ENCODE measurements at places on chromosomes 4 and X. TPM values are rescaled to one million over a fixed set of nuclear protein-coding genes. Genes with fewer than 3 reads are reported as not detected.

The MND1 gene
- total RNA-seq = 30.0 TPM

The NAP1L2 gene
- not detected for total RNA-seq

The GC gene
- total RNA-seq = not detected

The ENPEP gene
- 6.0 TPM for total RNA-seq

The TBC1D9 gene
- total RNA-seq = 15.1 TPM

The TRO gene
- 6.1 TPM for total RNA-seq

The CYTL1 gene
- 8.1 TPM for total RNA-seq

The AKAP14 gene
- total RNA-seq = not detected

The PCDH18 gene
- total RNA-seq = 1.5 TPM

The RPL9 gene
- 3,128 TPM for total RNA-seq

GRCh38 chr4:123349421-123350190 lies 47.0 kb upstream of the SPRY1 start:
- no peak for DNase-seq

GRCh38 chrX:56233682-56234081 lies 1.5 kb downstream of the KLF8 start:
- DNase-seq = peak; percentile 41

GRCh38 chr4:9971711-9972110 lies 49.6 kb downstream of the SLC2A9 start:
- no peak for DNase-seq

- no peak for DNase-seq
Observed at GRCh38 chr4:112521123-112522023, 5.4 kb upstream of the NEUROG2 start.

- no peak for DNase-seq
Observed at GRCh38 chrX:19392078-19392477, 48.4 kb downstream of the PDHA1 start.

DNA sequence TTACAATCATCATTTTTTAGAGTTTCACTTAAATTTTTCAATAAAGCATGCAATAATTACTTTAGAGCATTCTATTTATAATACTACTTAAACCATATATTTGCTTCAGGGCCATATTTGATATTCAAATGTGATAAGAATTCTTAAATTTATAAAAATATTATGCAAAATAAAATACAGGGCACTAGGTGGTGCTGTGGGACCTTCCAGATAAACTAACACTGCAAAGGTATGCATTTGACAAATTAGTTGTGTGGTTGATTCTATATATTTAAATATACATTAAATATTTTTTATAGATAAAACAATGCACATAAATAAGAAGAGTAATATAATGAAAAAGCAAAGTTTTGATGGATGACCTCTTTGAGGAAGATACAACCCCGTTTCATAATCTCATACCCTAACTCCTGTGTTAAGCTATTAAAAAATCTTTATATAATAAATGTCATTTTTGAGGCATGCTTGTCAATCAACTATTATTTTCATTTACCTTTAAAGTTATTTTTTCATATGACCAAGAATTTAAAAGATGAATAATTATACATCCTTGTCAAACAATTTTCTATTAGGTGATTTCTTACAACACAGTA lies 128.4 kb downstream of the REELD1 start:
- no peak for DNase-seq

DNA sequence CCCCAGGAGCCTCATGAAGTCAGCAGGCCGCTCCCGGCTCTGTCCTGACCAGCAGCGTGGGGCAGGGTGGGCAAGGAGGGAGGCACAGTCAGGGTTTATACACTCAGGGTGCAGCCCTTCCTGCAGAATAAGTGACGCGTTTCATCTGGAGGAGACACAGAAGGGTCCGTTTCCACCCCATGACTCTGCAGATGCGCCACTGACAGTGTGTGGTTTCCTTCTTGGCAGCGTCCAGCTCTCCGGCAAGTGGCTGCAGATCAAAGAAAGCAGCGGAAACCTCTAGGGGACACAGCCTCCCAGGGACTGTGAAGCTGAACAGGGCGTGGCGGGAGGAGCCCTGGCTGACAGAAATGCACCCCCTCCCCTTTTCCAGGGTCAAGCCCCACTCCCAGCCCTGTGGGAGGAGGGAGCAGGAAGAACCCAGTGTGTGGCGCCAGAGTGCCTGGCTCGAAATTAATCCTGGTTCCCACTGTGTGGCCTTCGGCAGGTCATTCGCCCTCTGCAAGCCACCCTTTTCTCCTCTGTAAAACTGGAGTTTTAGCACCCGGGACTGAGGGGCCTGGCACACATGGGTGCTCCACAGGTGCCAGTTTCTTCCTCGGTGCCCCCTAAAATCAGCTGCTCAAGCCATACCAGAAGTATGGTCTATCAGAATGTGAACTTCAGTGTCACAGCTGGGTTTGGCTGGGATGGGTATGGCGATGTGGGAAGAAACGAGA lies 17.3 kb upstream of the TBC1D14 start:
- DNase-seq = no peak

GRCh38 chr4:37763831-37764230 lies 62.7 kb upstream of the PGM2 start:
- DNase-seq = no peak

- peak; percentile 68 for DNase-seq
Observed at GRCh38 chr4:10040049-10040892, 19.0 kb upstream of the SLC2A9 start.

DNA sequence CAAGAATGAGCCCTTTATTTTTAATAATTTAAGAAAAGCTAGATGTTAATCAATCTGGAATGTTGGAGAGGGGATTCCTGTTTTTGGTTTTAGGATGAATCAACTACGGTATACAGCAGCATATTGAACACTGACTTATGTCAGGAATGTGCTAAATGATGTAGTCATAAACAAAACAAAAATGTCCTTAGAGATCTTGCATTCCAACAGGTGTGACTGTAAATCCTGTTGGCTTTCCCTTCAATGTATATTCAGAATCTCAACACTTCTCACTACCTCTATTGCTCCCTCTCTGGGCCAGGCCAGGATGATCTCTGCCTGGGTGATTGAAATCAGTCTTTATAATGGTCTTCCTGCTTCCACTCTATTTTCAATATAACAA lies 37.8 kb upstream of the BDH2 start:
- no peak for DNase-seq

- DNase-seq = no peak
Observed at GRCh38 chr4:2733001-2733843, 22.9 kb downstream of the TNIP2 start.

GRCh38 chr4:85732124-85732523 lies 257.2 kb downstream of the ARHGAP24 start:
- no peak for DNase-seq

DNA sequence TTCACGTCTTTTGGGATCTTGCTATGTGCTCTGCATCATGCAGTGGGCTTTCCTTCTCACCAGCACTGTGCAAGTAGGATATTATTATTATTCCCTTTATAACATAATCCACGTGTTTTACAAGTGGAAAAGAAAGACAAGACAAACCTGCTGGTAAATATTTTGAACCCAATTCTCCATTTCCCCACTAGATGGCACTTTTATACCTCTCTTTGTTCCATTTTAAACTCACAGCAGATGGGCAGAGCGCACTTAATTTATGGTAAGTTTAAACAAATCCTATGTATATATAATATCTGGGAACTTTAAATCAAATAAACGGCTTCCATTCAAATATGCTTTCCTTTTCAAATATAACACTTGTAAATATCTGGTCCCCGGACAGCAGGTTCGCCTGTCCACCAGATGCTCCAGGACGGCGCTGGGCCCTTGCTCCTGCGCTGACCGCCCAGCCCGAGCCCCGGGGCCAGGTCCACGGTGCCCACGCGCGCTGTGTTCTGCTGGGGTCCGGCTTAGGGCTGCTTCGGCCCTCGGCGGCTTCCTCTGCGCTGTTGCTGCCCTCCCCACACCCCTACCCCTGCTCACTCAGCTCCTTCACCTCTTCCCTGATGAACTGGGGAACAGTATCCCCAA lies 31.1 kb downstream of the F11 start:
- DNase-seq = peak; percentile 20

- no peak for DNase-seq
Observed at GRCh38 chr4:109077505-109077904, 225.0 kb downstream of the COL25A1 start.

- no peak for DNase-seq
Observed at GRCh38 chr4:170497112-170497511, 407.4 kb upstream of the AADAT start.

GRCh38 chrX:69028761-69029120 lies 136.5 kb downstream of the PJA1 start:
- no peak for DNase-seq

GRCh38 chrX:21738210-21738949 lies 19.5 kb downstream of the SMPX start:
- DNase-seq = no peak

DNA sequence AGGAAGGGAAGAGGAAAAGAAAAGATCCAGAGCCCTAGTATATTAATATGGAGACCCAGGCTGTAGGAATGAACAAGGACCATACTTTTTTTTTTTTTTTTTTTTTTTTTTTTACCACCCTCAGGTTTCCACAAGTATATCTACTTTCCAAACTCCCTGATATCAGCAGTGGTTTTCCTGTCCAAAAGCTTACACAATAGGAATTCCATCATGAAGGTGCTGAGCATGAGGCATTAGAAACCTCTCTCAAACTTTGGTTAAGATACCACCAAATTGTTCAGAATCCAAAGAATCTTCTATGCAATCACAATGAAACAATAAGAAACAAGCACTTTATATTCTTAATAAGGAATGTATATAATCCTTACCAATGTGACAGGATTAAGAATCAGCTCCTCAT lies 26.5 kb downstream of the RPS6KA3 start:
- DNase-seq = no peak

GRCh38 chr4:19214591-19215186 lies 1037.0 kb upstream of the SLIT2 start:
- no peak for DNase-seq

DNA sequence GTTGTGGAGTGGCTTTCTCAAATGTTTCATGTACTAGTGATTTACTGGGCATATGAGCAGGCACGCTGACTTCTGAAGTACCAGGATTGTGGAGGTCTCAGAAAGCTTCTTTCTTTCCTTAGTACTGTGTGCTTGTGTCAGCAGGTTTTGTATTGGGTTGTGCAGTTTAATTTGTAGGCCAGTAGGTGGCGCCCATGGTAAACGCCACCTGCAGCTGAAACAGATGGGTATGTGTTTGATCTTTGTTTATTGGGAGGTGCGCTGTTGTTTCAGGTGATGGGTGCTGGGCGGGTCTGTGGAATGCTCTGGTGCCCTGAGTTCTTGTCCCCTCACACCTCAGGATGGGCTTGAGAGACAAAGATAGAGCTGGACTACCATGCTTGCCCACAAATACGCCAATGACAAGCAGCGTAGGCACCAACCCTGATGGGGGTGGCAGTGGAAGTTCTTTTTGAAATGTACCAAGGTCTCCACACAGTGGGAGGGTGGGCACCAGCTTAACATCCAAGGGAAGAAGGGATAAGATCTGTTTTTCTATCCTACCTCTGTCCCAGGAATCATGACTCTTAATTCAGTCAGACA lies 141.5 kb downstream of the RPS6KA6 start:
- DNase-seq = no peak

GRCh38 chrX:8629871-8630270 lies 102.1 kb downstream of the ANOS1 start:
- no peak for DNase-seq

GRCh38 chrX:106698693-106699092 lies 27.8 kb upstream of the RNF128 start:
- DNase-seq = no peak

- DNase-seq = no peak
Observed at GRCh38 chrX:120736989-120737388, 107.1 kb upstream of the C1GALT1C1 start.

DNA sequence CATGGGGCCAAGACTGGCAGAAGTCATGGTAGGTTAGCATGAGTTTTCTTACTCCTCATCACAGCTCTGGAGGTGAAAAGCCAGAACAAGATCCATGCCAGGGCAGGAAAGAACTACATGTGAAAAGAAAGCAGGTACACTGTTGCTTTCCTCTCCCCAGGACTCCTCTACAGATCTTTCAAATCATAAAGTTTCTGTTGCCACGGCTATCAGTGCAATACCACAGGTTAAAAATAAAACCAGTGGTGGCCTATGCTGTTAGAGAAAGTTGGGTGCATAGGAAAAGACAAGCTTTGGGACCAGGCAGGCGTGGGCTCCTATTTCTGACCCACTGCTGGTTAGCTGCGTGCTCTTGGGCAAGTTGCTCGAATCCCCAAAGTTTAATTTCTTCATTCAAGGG lies 81.4 kb downstream of the SH3RF1 start:
- DNase-seq = no peak

- no peak for DNase-seq
Observed at GRCh38 chr4:73281396-73281795, 22.8 kb upstream of the ANKRD17 start.

DNA sequence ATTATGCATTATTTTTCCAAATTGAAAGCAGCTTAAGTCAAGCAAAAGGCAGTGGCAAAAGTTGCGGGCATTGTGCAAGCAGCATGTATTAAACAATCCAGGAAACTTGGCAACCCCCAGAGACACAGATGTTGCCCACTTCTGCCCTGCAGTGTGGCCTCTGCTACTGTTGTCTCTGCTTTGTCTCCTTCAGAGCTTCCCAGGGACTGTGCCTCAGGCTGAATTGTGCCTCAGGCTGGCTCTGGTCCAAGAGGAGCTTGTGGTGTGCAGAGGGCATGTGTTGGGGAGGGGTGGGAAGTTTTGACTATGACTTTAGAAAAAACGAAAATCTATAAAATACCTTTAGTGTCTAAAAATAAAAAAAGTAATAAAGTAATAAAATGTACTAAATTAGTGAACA lies 201.4 kb downstream of the CCSER1 start:
- no peak for DNase-seq

- peak; percentile 25 for DNase-seq
Observed at GRCh38 chr4:52983563-52984303, 121.6 kb downstream of the RASL11B start.

DNA sequence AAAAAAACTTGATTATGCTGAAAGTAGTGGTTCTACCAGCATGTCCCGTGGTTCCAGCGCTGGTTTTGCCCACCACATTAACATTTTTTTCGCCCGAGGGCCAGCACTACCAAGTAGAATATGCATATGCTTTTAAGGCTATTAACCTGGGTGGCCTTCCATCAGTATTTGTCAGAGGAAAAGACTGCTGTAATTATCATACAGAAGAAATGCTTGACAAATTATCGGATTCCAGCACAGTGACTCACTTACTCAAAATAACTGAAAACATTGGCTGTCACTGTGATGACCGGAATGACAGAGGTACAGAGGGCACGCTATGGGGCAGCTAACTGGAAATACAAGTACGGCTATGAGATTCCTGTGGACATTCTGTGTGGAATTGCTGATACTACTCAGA lies 34.6 kb downstream of the PRPS2 start:
- peak; percentile 30 for DNase-seq

GRCh38 chr4:48504352-48504751 lies 14.3 kb downstream of the ZAR1 start:
- no peak for DNase-seq

- peak; percentile 33 for DNase-seq
Observed at GRCh38 chr4:175536852-175537453, 275.1 kb downstream of the GPM6A start.

- DNase-seq = no peak
Observed at GRCh38 chr4:168335621-168336020, 17.1 kb upstream of the DDX60 start.

- DNase-seq = peak; percentile 10
Observed at GRCh38 chr4:25020236-25020635, 10.5 kb downstream of the LGI2 start.

- no peak for DNase-seq
Observed at GRCh38 chrX:9525511-9526248, 60.8 kb downstream of the TBL1X start.

All from epithelial cell of proximal tubule (primary cell).